ENCODE measurements at places on chromosomes 4 and X. TPM values are rescaled to one million over a fixed set of nuclear protein-coding genes. Genes with fewer than 3 reads are reported as not detected.

UGT2B15 gene
- total RNA-seq: not detected

MTMR8 gene
- 0.08 TPM for total RNA-seq

BRS3 gene
- total RNA-seq: not detected

MAGEB10 gene
- not detected for total RNA-seq

TMEM156 gene
- 3.8 TPM for total RNA-seq

ZAR1 gene
- not detected for total RNA-seq

PDLIM3 gene
- 15.9 TPM for total RNA-seq

EGF gene
- total RNA-seq: 0.13 TPM

SMIM10L2A gene
- 0.08 TPM for total RNA-seq

SOD3 gene
- 2.7 TPM for total RNA-seq

FAM133A gene
- total RNA-seq: not detected

DSPP gene
- total RNA-seq: not detected

ARAP2 gene
- total RNA-seq: under 0.01 TPM

REPS2 gene
- 3.8 TPM for total RNA-seq

SOWAHB gene
- 0.13 TPM for total RNA-seq

TKTL1 gene
- total RNA-seq: not detected

SSX4 gene
- not detected for total RNA-seq

RS1 gene
- total RNA-seq: not detected

MAGEA11 gene
- not detected for total RNA-seq

COPS4 gene
- total RNA-seq: 57.0 TPM

SPATA4 gene
- 0.13 TPM for total RNA-seq

VCX gene
- not detected for total RNA-seq

TCP11X2 gene
- total RNA-seq: not detected

ADAM29 gene
- total RNA-seq: not detected

Data from epithelial cell of alveolus of lung (primary cell).